ENCODE measurements at places on chromosomes 3 and 15.

GRCh38 chr3:62065985-62066693 is 307.2 kb downstream of the FEZF2 start:
- no peak for DNase-seq

GRCh38 chr3:2603692-2604289 is 505.1 kb downstream of the CNTN4 start:
- no peak for DNase-seq

GRCh38 chr3:120162400-120162799 is 68.2 kb upstream of the GSK3B start:
- DNase-seq, result no peak

- no peak for DNase-seq
Observed at GRCh38 chr3:101189176-101189575, 131.2 kb downstream of the IMPG2 start.

GRCh38 chr3:129016356-129016719 is 15.2 kb downstream of the EFCC1 start:
- no peak for DNase-seq

DNA sequence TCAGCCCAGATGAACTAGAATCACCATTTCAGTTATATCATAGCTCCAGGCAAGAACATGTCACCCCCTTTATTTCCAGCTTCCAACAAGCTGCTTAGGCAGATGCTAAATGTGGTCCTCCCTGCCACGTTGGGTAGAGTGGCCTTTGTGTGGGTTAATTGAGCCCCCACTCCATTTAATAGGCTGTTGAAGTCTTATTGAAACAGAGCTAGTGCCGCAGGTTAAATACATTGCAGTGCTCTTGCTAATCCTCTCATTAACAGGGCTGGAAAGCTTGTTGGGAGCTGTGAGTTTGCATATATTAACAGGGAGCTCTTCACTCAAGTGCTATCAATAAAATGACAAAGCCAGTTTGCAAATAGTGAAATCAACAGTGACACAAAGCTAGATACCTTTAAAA is 248.4 kb upstream of the CMC1 start:
- DNase-seq, result no peak

GRCh38 chr15:93089727-93090305 is 805 bp upstream of the RGMA start:
- no peak for DNase-seq

- DNase-seq, result no peak
Observed at GRCh38 chr15:95281470-95281869, 1049.0 kb upstream of the NR2F2 start.

DNA sequence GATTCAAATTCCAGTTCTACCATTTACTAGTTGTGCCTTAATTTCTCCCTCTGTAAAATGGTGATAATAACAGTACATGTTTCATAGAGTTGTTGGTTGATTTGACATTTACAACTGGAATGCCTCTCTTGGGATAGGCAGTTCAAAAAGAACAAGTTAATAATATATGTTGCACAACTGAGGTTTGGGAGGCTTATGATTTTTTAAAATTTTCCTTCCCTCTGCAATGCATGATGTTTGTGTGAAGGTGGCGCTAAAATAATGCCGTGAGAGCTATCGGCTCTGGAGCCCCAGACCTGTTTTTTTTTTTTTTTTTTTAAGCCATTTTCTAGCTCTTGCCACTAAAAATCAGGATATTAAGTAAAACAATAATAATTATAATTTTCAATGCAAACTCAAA is 18.6 kb downstream of the DNAJB11 start:
- DNase-seq, result no peak

GRCh38 chr15:33547876-33548275 is 237.1 kb downstream of the RYR3 start:
- no peak for DNase-seq

GRCh38 chr3:60308808-60309207 is 942.4 kb downstream of the FHIT start:
- no peak for DNase-seq

Measured in amniotic stem cell (primary cell).